ENCODE measurements at places on chromosomes 13 and 19.

DNA sequence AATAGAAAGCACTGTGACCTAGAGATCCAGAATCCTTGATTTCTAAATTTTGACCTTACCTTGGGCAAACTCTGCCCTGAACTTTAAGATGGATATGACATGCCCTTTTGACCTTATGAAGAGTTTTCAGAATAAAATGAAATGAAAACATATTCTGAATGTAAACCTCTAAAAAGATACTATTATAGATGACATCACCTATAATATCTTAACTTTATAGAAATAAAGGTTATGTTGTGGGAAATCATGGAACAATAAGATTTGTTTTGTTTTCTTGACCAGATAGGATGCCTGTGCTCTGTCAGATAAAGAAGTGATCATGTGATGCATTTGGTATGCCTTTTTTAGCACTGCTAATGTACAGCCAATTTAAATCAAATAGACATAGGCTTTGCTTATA is 13.1 kb upstream of the LPAR6 start:
- no peak for DNase-seq

- DNase-seq = no peak
Observed at GRCh38 chr13:66076417-66076816, 1153.7 kb downstream of the PCDH9 start.

- DNase-seq = peak; percentile 93
Observed at GRCh38 chr13:42039946-42040729, 8.3 kb upstream of the DGKH start.

- no peak for DNase-seq
Observed at GRCh38 chr13:51032831-51033230, 78.2 kb downstream of the C13orf42 start.

- no peak for DNase-seq
Observed at GRCh38 chr19:30288911-30289310, 83.3 kb upstream of the ZNF536 start.

DNA sequence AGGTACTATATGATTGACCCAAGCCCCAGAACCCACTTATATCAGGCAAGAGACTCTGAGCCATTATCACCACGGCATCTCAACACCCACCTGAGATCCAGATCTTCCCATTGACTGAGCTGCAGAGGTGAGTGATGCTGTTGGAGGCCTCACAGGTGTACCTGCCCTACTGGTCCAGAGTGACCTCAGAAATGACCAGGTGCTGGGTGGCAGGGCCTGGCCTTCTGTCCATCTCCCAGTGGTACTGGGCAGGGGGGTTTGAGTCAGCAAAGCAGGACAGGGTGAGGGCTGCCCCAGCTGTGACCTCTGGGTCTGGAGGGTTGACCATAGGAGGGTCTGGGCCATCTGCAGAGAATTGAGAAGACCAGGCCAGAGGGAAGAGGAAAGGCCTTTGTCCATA is 13.2 kb upstream of the CEACAM20 start:
- no peak for DNase-seq

- no peak for DNase-seq
Observed at GRCh38 chr19:18230941-18231734, 4.9 kb upstream of the PDE4C start.

- no peak for DNase-seq
Observed at GRCh38 chr19:48401287-48401686, 7.8 kb downstream of the GRIN2D start.

- DNase-seq = no peak
Observed at GRCh38 chr13:71864094-71864985, 2.7 kb downstream of the DACH1 start.
